Glutamatergic neuron (in vitro differentiated cells): ENCODE measurements at places on chromosomes 7 and 10.

DNA sequence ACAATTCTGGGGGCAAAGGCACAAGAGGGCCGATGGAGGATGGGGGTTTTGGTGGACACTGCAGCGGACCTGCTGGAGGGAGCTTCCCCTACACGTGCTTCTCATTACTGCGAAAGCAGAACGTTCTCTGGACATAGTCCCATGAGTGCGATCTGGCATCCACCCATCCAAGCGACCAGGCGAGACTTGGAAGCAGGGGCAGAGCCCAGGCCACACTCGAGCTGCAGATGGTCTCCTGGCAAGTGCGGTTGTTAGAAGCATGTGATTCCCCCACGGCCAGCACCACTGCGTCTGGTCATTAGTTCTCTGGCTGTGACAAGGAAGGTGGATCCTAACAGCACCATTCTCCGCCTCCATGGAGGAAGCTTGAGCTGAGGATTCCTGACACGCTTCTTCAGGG, 118.4 kb upstream of the TCERG1L start:
- DNase-seq = no peak

DNA sequence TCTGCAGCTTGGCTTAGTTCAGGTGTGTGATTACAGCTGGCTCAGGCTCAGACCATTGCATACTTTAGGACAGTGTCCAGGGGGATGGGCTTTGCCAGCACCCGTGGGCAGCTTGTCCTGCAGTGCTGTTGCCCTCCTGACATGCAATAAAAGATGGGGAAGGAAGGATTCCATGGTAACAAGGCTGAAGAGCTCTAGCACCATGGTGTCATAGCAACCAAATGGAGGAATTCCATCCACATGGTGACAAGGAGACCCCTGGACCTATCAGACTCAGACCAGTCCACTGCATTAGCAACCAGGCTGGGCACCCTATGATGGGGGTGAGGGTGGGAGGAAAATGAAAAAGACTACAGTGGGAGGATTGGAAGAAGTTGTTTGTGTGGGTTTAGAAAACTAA, 49.9 kb downstream of the SORCS3 start:
- no peak for DNase-seq

- no peak for DNase-seq
Measured at GRCh38 chr7:97479740-97480290, 252.1 kb upstream of the TAC1 start.

GRCh38 chr10:36092116-36092515, 450.0 kb upstream of the FZD8 start:
- no peak for DNase-seq

DNA sequence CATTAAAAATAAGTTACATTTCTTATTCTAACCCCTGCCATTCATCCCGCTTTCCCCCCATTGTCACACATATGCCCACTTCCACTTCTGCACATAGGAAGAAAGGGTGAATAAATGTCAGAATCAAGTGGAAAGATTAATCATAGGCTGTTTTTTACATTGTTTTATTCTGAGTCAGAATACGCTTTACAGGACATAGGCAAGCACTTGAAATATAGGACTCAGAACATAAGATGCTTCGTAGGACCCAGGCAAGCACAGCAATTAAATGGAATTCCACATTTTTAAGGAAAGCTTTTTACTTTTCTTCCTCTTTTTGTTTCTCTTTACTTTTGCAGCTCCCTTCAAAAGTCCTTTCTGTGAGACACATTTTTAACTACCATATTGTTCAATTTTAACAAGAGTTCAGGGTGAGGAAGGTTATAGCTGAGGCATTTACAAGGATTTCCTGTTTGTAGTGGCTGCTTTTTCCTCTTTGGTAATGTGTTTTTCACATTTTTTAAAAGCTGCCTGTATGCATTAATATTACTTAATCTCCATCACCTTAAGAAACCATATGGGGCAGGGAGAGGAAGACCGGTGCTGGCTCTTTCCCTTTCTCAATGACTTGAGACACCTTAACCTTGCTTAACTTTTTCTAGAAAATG, 130.0 kb downstream of the TES start:
- no peak for DNase-seq

DNA sequence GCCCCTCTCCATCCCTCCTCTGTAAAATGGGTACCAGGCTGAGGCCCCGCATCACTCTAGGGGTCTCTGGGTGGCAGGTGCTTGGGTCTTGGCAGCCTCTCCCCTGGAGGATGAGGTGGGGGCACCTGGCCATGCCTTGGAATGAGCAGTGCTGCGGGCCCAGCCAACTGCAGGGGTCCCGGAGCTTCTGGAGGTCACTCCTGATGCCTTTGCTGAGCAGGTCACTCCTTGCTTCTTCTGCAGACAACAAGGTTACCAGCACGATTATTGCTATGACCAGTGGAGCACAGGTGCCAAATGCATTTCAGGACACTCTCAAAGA, 22.4 kb upstream of the ZNF488 start:
- DNase-seq = no peak

DNA sequence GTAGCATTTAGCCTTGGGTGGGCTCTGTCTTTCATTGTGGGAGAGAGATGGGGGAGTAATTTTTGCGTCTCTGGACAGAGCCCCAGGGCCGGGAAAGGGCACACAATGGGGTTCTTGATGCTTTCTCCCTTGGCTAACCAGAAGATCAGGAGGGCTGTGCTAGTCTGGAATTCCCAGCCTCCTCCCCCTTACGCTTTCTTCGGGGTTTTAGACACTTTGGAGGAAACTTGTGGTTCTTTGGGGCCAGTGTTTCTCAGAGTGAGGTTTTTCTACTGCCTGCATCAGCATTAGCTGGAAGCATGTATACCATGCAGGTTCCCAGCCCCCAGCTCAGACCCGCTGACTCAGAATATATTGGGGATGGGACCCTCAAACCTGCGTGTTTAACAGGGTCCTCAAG, 7.0 kb downstream of the NEURL1 start:
- DNase-seq = no peak

DNA sequence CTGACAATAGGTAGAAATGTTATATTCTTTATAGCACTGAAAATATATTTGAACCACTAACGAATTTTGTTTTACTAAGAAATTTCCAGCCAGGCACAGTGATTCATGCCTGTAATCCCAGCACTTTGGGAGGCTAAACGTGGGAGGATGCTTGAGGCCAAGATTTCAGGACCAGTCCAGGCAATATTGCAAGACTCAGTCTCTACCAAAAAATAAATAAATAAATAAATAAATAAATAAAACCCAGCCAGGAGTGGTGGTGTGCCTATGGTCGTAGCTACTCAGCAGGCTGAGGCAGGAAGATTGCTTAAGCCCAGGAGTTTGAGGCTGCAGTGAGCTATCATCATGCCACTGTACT, 39.8 kb downstream of the PIP4K2A start:
- DNase-seq = no peak

DNA sequence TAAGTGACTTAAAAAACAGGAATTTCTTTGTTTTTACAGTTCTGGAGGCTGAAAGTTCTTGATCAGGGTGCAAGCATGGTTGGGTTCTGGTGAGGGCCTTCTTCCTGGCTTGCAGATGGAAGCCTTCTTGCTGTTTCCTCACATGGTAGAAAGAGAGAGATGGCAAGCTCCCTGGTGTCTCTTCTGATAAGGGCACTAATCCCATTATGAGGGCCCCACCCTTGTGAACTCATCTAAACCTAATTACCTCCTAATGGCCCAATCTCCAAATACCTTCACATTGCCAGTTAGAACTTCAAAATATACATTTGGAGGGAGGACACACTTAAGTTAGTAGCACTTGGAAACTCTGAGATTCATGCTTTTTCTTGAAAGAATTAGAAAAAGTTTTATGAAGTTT, 314.4 kb upstream of the AOAH start:
- DNase-seq = no peak

- no peak for DNase-seq
Measured at GRCh38 chr10:79355420-79356017, 8.2 kb downstream of the PPIF start.

GRCh38 chr7:152975076-152975475, 215.5 kb downstream of the ACTR3B start:
- DNase-seq = no peak

GRCh38 chr7:25712500-25712899, 439.5 kb upstream of the NFE2L3 start:
- DNase-seq = no peak

- no peak for DNase-seq
Measured at GRCh38 chr10:69645296-69646184, 15.5 kb downstream of the FAM241B start.

- no peak for DNase-seq
Measured at GRCh38 chr10:14023673-14024328, 306.9 kb downstream of the FRMD4A start.

DNA sequence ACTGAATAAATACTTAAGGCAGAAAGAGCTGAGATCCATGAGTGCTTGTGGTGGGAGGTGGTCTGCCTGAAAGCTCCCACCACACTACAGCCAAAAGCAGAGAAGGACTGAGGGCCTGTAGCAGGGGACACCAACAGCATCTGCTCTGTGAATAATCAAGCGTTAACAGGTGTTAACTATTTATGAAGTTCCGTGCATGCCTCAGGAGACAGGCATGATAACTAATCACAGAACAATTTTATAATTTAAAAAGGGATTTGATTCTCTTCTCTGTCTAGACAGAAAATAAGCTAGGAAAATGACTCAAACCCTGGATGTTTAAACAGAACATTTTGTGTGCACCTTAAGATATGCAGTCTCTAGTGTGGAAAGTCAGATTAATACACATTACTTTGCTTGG, 61.5 kb upstream of the GHITM start:
- DNase-seq = no peak

- peak; percentile 65 for DNase-seq
Measured at GRCh38 chr10:24503461-24504320, 220.0 kb downstream of the ARHGAP21 start.

- no peak for DNase-seq
Measured at GRCh38 chr10:93039721-93040120, 20.9 kb upstream of the CYP26C1 start.

DNA sequence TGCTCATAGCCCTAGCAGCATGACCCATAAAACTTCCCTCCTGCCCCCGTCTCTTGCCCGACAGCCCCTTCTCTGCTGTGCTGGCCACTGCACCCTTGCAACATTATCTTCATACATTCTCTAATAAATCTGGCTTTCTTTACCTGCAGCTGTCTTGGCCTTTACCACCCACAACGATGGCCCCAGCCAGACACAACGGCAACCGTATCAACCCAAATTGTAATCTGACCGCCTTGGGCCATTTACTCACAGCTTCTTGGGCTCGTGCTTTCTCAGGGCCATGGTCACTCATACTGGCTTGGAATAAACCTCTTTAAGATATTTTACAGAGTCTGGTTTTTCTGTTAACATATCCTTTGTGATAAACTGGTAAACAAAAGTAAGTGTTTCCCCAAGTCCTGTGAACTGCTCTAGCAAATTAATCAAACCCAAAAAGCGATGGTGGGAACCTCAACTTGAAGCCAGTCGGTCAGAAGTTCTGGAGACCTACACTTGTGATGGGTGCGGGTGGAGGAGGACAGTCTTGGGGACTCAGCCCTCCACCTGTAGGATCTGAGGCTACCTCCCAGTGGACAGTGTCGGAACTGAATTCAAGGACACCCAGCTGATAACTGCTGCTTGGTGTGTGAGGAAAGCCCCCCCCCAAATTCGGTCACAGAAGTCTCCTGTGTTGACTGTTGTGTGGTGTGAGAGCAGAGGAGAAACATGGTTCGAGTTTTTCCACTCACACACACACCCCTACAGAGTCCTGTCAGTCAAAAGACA, 87.6 kb upstream of the ATP6V0A4 start:
- DNase-seq = no peak

GRCh38 chr10:80649183-80649582, 111.5 kb downstream of the SH2D4B start:
- DNase-seq = no peak

- no peak for DNase-seq
Measured at GRCh38 chr7:66110856-66111255, 3.8 kb upstream of the CRCP start.

DNA sequence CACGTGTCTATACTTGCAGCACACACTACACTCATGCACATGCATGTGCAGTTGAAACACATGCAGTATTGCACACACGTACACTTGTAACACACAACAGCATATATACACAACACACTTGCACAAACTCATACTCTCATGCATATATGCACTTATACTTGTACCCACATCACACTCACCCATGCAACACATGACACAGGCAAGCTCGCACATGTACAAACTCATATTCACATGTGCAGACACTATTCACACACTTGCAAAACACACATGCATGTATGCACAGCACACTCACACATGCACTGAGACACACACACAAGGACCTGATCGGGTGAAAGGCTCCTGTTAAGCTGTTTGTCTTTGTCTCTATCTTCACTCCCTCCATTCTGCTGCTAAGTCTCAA, 169.8 kb downstream of the ZMYND11 start:
- no peak for DNase-seq

- no peak for DNase-seq
Measured at GRCh38 chr10:97184971-97185325, 811 bp downstream of the SLIT1 start.

DNA sequence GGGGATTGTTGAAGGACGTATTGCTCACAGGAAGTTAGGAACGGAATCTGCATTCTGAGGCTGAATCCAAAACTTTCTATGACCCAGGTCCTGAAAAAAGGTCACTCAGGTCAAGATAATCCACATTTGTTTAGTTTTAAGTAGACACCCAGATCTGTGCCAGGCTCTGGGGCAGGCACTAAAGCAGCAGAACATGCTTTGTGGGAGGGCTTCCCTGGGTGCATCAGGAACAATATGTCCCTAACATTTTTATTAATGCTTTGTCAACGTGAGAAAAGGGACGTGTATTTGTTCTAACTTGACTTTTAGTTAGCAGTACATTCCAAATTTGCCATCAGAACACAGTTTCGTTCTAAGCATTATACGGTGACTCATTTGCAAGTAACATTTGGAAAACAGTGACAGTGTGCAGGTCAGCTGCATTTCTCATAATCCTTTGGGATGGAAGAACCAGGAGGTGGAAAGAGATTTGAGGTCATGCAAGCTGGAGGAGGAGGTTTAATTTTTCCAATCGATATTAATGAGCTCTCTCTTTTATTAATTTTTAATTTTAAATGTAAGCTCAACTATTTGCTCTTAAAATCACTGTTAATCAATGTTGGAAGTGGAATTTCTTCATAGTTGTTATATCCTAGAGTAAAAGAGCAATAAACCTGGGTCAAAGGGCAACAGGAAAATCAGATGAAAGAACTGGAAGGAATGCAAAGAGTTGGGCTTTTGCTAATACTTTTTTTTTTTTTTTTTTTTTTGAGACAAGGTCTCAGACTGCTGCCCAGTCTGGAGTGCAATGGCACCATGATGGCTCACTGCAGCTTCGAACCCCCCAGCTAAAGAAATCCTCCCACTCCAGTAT, 35.0 kb downstream of the TAS2R41 start:
- no peak for DNase-seq

DNA sequence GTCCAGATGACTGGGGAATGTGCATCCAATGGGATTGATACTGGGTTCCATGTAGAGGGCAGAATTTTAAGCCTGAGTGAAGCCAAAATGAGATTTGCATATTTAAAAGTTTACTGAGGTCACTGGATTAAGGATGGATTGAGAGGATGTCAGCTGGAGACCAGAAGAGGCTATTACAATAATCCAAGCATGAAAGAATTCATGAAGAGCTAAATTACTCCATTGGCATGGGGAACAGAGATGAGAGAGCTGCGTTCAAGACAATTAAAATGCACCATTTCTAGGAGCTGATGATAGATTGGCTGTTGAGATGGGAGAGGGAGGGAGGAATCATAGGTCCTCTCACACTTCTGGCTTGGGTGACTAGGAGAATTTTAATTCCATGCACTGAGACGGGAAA, 158.5 kb downstream of the JCAD start:
- no peak for DNase-seq

- DNase-seq = no peak
Measured at GRCh38 chr7:115976651-115977050, 53.9 kb downstream of the TFEC start.
